CD4-positive, alpha-beta T cell treated with Interferon alpha-2 for 1 hour (primary cell): ENCODE measurements at places on chromosomes 3 and 15.

- DNase-seq: no peak
These were observed 84.6 kb upstream of the PFN2 start for GRCh38 chr3:150055332-150055731.

DNA sequence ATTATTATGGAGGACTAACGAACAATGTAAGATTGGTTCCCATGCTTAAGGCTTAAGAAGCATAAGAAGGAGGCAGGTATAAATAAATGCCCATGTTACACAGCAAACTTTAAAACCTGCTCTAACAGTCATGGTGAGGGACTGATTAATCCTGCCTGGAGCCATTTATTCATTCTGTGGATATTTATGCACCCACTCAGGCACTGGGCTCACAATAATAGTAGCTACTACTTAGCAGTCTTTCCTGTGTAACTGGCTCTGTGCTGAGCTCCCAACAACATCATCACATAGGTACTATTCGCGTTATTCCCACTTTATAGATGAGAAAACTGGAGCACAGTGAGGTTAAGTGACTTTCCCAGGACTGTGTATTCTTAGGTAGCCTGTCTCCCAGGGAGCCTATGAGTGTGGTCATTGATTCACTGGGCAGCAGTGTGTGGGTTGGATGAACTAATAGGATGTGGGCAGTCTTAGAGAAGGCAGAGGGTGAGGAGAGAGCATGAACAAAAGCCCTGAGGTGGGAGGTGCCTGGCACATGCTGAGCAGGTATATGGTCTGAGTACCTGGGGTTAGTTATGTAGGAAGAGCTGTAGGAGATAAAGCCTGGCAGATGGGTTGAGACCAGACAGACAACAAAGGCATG is 44.1 kb upstream of the UMPS start:
- no peak for DNase-seq

GRCh38 chr3:161415506-161416231 is 44.4 kb upstream of the SPTSSB start:
- DNase-seq: no peak

DNA sequence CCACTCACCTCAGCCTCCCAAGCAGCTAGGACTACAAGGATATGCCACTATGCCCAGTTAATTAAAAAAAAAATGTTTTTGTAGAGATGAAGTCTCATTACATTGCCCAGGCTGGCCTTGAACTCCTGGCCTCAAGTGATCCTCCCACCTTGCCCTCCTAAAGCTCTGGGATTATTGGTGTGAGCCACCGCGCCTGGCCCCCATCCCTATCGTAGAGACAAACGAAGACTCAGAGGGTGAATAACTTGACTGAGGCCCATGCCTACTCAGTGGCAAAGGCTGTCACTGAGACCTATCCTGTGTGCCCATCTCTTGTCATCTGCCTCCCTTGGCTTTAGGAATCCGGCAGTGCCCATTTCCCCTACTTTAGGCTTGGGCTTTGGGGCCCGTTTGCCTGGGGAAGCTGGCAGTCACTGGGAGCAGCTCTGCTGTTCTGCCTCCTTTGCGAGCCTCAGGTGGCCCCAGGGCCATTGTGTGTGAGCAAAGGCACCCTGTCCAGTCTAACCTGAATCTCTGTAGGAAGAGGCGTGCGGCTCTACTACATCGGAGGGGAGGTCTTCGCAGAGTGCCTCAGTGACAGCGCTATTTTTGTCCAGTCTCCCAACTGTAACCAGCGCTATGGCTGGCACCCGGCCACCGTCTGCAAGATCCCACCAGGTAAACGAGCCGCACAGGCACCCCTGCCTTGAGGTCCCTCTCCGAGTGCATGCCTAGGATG is 70.1 kb downstream of the AAGAB start:
- DNase-seq: no peak

DNA sequence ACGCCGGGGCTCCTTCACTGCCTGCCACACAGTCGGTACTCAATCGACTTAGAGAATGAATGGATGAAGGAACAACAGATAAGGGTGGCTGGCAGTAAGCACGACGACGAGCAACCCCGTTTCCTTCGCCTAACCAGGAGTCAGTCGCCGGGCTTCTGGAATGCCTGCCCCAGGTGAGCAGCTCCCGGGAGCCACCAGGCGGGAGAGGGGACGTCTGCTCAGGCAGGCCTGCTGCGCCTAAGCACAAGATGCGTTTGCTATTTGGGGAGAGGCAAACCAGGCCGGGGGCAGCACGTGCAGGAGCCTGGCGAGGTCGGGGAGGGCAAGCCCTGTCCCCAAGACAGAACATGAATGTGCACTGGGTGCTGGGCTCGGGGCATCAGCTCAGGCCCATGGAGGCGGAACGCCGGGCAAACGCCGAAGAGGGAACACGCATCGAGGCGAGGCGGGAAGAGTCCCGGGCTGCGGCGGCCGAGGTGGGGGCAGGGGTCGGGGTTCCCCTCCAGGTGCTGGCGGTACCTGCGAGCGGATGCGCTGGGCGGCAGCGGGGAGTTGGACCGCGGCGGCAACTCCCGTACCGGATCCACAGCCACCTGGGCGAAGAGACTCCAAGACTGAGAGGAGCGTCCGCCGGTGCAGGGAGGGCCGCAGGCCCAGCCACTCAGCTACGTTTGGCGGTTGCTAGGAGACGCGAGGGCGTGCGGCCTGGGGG is at the start of gene CFAP92:
CFAP92 (minus strand) TSS at position 616 of the 712 bp plus-strand sequence. CDS start 772 bp downstream, outside the sequence.
- DNase-seq: peak; percentile 94

DNA sequence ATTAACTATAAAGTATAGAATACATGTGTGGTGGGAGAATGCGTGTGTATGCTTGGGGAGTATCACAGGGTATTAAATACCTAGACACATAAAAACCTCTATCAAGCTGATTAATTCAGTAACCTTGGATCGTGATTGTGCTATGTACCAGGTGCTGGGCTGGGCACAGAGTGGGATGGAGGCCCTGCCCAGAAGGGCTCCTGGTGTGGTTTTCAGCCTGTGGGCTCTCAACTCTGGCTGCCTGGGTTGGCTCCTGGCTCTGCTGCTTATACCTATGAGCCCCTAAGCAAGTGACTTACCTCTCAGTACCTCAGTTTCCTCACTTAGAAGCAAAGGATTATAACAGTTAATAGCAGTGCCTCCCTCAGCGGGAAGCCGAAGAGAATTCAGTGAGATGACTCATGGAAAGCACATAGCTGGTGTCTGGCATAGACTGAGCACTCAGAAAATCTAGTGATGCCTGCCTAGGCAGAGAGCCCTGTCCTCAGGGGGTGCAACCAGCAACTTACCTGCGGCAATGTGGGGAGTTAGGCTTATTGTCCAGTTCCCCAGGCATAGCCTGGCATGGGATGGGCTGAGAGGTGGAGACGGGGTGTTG is 90.6 kb upstream of the MYZAP start:
- no peak for DNase-seq

DNA sequence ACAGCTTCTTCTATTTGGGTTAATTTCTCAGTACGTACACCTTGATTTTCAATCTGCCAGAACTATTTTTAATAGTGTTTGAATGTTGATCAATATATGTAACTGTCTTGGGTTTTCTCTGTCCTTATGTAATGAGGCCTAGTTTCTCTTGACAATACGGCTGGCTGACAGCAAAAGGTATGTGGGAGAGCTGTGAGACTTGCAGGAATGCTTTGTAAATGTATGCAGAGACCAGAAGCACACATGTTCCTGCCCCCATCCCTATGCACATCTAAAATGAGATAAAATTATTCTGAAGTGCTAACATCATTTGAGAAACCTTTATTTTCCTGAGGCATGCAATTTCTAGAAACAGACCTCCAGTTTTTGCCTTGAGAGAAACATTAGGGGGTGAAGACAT is 593.8 kb upstream of the GBE1 start:
- DNase-seq: no peak

GRCh38 chr15:99441444-99441800 is 124.4 kb upstream of the MEF2A start:
- no peak for DNase-seq

- no peak for DNase-seq
These were observed 133.2 kb downstream of the LMLN start for GRCh38 chr3:198093112-198093679.

DNA sequence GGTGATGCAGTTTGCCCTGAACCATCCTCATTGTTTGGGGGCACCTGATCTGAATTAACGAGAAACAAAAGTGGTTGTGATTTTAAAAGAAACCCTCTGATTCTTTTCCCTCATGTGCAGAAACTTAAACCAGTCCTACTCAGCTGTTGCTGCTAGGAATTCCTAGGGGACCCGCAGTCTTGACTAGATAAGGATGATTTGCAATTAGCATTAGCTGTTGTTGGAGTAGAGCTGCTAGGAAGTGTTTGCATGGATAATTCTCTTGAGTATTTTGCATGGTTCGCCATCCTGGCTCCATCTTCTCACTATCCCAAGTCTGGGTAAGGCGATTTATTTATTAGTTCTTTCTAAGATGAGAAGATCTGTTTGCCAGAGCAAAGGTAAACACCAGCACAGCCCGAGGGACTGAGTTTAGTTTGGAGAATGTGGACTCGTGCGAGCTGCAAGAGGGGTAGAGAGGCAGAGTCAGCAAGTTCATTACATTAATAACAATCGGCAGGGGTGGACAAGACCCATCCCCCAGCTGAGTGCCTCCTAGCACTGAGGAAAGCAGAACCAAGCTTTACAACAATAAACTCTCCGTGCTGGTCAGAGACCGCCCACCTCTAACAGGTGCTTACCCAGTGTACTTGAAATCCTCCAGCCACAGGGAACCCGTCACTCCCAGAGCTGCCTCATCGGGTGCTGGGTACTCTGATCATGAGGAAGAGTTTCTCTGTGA is 4.1 kb downstream of the FGD5 start:
- DNase-seq: no peak

DNA sequence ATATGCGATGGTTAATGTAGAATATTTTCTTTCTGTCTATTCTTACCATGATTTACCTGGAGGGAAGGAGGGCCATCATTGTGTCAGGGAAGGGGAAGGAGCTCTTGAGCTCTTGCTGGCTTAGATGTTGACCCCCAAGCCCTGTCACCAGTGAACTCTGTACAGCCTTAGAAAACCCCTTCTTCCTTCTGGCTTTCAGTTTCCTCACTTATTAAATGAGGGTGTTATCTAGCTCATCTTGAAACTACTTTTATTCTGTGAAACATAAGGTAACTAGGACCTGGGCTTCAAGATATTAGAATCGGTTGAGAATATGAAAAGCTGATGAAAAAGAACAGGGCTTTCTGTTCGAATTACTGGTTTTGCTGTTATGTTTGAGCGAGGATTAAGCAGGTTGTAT is 25.1 kb upstream of the UTS2B start:
- no peak for DNase-seq

GRCh38 chr3:72011485-72011884 is 226.5 kb upstream of the PROK2 start:
- no peak for DNase-seq

DNA sequence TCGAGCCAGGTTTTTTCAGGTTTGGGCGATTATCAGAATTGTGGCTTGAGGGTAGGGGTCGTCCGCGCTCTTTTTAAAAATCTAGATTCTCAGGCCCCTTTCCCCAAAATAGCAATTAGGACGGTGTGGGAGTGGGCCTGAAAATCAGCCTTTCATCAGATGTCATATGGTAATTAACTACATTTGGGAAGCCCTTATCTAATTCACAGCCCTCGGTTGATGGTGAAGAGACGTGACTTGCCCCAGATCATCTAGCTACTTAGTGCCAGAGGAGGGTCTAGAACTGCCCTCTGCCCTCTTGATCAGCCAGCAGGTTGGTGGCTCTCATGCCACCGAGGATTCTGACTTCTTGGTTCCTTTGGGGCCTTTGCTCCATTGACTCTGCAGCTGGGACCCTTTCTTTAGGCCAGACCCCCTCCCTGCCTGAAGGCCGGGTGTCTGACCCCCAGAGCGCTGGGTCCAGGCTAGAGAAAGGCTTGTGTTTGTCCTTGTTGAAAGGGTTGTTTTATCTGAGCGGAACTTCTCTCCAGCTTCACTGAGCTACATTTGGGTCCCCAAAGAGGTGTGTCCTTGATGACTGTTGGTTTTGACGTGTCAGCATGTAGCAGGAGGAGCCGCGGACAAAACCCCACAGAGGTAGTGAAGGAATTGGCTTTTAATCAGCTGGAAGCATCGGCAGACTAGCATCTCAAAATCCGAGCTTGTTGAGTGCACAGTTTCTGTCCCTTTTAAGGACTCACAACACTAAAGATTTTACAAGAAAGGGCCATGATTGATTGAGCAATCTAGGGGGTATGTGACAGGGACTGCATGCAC is 857 bp downstream of the AEN start:
- DNase-seq: peak; percentile 75

- DNase-seq: no peak
These were observed 5.2 kb downstream of the GCSAM start for GRCh38 chr3:112127522-112128494.

GRCh38 chr3:78804251-78805037 is 963.4 kb downstream of the ROBO1 start:
- no peak for DNase-seq

DNA sequence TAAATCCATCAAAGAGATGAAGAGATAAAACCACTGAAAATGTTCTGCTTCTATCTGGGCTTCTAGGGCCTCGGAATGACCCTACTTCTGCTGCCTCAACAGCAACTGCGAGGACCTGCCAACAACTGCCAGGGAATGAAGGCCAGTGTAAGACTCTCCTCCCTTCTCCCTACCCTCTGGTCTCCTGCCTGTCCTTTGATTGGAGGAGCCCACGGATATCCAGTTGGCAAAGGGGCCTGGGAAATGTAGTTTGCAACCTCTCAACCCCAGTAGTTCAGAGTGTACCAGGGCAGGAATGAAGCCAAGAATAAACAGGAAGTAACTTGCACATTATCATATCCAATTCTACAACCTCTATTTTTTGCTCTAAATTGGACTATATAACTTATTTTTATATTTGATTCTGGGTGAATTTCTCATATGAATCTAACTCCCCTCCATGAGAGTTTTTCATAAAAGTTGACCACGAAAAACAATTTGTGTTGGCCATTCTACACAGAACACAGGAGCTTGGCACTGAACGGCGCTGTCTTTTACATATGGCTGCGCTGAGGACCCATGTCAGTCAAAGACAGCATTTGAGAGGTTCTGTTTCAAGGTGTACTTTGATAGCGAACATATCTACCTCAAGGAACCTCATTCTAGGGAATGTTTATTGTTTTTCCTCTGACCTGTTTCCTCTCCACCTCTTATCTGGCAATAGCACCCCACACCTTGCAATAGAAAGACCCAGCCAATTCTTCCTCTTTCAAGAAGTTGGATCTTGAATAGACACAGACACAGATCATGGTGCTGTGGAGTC is 91.1 kb upstream of the RNF7 start:
- peak; percentile 43 for DNase-seq

- peak; percentile 68 for DNase-seq
These were observed 1.0 kb upstream of the CD200R1L start for GRCh38 chr3:112847692-112848091.

DNA sequence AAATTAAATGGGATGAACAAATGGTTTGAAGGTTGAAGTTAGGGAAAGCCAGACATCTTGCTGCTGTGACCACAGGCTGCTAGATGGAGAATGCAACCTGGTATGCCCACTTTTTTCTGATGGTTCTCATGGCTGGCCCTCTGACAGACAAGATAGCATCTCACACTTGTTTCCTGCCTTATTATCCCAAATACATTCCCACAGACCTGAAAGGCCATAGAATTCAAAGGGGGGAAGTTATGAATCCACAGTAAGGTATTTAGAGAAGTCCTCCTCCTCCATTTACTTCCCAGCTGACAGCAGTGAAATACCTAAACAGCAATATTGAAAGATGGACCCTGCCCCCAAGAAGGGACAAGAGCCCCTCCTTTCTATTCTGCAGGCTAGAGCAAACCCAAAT is 32.4 kb downstream of the LEO1 start:
- no peak for DNase-seq
